Mesothelial cell of epicardium (in vitro differentiated cells): ENCODE measurements at places on chromosomes 16 and 17.

DNA sequence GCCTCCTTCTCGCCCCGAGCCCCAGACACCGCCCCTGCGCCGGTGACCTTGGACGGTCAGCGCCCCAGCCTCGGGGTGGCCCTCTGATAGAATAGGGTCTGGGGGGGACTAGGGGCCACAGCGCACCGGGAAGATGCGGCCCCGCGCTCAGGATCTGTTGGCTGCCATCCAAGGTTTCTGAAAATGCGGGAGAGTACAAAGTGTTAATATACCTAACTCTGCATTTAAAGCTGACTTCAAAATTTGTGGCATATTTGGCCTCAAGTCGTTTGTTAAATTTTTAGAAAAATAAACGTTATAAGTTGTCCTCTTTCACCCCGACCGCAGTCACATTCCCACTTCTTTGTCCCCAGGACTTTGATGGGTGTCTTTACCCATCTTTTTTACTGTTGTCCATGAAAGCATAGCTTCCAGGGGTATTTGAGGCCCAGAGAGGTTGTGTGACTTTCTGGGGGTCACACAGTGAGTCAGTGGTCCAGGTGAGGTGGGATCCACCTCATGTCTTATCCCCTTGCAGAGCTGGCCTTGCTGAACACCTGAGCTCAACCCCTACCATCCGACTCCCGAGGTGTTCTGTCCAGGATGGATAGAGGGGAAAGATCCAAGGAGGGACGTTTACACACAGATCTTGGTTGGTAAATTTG is 796 bp downstream of the NT5M start:
- no peak for DNase-seq

DNA sequence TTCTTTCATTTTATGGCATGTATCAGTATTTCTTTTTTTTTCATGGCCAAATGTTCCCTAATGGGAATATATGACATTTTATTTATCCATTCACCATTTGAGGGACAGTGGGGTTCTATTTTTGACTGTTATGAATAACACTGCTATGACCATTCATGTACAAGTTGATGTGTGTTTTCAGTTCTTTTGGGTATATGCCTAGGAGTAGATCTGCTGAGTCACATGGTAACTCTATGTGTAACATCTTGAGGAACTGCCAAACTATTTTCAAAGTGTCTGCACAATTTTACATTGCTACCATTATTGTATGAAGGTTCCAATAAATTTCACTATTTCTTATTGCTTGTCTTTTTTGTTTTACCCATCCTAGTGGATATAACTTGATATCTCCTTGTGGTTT is 223.0 kb downstream of the TANC2 start:
- no peak for DNase-seq

GRCh38 chr16:16016388-16016964 is 67.1 kb downstream of the ABCC1 start:
- DNase-seq: no peak

GRCh38 chr17:17750881-17751280 is 69.6 kb downstream of the RAI1 start:
- DNase-seq: no peak

GRCh38 chr17:44773140-44773539 is 14.4 kb downstream of the ADAM11 start:
- DNase-seq: no peak

DNA sequence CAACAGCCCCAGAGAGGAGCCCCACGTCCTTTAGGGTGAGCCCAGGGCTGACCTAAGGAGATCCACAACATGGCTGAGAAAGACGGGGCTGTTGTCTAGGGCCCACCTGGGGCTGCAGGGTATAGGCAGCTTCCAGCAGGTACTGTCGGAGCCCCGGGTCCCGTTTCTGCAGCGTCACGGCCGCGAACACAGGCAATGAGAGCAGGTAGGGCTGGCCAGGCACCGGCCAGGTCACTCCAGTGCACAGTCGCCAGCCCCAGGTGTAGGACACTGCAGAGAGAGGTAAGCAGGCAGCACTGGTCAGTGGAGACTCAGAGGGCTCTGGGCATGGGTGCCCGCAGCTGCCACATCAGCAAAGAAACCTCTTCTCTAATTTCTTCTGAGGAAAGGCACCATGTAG is 115.2 kb downstream of the LITAF start:
- DNase-seq: no peak

DNA sequence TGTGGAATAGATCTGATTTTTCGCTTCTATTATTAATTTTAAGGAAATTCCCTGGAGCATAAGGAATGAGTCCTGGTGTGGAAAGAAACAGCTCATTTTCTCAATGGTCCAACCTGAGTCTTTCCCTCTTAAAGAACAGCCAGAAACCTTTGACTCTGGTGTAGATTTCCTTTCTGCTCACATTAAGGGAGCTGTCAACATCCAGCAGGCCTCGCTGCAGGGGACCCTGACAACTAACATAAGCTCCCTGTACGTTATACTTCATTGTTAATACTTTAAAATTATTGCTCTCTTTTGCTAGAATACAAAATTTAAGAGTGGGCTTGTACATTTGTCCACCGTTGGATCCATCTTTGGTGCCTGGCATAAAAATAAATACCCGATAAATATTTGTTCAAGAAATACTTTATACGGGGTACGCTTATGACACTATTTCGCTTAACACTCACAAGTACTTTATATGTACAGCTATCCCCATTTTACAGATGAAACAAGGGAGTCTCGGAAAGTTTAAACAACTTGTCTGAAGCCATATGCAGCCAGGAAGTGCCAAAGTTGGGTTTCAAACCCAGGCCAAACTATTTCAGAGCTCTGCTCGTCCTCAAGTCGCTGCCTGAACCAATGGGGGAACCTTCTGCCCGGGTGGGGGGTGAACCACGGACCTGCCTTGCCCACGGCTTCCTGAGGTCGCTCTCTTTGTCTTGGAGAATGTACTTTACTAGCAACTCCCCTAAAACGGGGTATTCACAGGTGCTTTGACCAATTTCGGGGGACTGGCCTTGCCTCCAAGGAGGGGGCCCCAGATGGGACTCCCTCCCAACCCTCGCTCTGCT is 611 bp downstream of the SMARCE1 start:
- DNase-seq: no peak

- no peak for DNase-seq
Observed at GRCh38 chr17:80393241-80393890, 21.6 kb upstream of the ENDOV start.

- DNase-seq: no peak
Observed at GRCh38 chr16:67936880-67937605, 393 bp upstream of the PSMB10 start.

- no peak for DNase-seq
Observed at GRCh38 chr16:86992587-86992986, 324.6 kb downstream of the C16orf95 start.
